ENCODE measurements at places on chromosomes 7 and 10. TPM values are rescaled to one million over a fixed set of nuclear protein-coding genes. Genes with fewer than 3 reads are reported as not detected.

GRCh38 chr10:59878289-59878688 is 28.1 kb downstream of the CCDC6 start:
- DNase-seq = no peak
- no peaks in the 10 kb centered on the region for H3K4me1 ChIP-seq
- no peaks in the 10 kb centered on the region for H3K36me3 ChIP-seq
- no peak overlapping the region for H3K27ac ChIP-seq
- H3K27me3 ChIP-seq = no peaks in the 10 kb centered on the region

GRCh38 chr7:26420422-26421019 is 128.9 kb downstream of the SNX10 start:
- no peaks in the 10 kb centered on the region for H3K36me3 ChIP-seq
- no peak overlapping the region for H3K4me3 ChIP-seq
- H3K27ac ChIP-seq = no peak overlapping the region
- no peak for DNase-seq
- peaks cover 3% of the 10 kb centered on the region for H3K27me3 ChIP-seq

GRCh38 chr7:83672157-83672556 is 23.2 kb upstream of the SEMA3E start:
- no peaks in the 10 kb centered on the region for H3K4me1 ChIP-seq
- DNase-seq = no peak
- no peak overlapping the region for H3K4me3 ChIP-seq
- no peaks in the 10 kb centered on the region for H3K36me3 ChIP-seq

DNA sequence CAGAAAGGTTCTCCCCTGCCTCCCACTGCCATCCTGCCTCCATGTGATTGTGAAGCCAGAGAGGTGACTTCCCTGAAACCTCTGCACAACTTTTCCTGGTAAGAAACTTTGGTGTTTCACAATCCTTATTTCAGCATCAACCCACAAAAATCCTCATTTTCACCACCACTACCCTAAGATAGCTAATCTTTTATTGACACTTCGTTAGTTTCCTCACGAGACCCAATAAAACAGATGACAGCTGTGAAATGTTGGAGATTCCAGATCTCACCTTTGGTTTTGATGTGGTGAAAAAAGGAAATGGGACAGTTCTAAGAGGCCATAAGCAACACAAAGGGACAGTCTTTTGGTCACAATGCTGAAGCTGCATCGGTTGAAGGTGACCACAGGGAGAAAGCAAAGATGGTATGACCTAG is 59.9 kb upstream of the TM9SF3 start:
- no peak overlapping the region for H3K27ac ChIP-seq
- H3K27me3 ChIP-seq = no peaks in the 10 kb centered on the region
- no peaks in the 10 kb centered on the region for H3K36me3 ChIP-seq
- H3K4me1 ChIP-seq = no peaks in the 10 kb centered on the region

SORCS3 gene
- 3.7 TPM for total RNA-seq

DNA sequence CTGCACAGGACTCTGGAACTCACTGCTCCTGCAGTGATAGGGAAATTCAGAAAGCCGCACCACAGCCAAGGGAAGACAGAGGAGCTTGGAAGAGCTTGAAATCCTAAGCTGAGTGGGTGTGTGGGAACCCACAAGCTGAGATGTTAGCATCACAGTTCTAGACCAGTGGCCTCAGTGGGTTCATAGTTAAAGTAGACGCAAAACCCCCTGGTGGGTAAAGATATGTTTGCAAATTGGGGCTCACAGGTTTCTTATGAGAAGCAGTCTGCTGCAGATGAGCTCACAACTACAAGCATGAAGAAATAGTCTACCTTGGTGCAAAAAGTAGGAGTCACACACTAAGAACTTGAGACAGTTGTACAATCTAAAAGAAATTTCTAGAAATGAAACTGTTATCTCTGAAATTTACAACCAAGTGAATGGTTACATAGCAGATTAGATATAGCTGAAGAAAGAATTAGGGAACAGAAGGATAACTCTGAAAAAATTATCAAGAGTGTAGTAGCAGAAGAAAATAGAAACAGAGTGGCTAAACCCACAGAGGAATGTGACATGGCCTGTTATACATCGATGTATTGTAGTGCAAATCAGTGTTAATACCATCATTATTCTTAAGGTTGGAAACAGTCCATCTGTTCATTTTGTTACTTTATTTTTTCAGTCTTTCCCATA is 77.2 kb downstream of the DYNC2I1 start:
- no peak overlapping the region for H3K27ac ChIP-seq
- H3K36me3 ChIP-seq = peaks cover 58% of the 10 kb centered on the region
- no peaks in the 10 kb centered on the region for H3K4me1 ChIP-seq
- no peak for DNase-seq
- H3K4me3 ChIP-seq = no peak overlapping the region

DNA sequence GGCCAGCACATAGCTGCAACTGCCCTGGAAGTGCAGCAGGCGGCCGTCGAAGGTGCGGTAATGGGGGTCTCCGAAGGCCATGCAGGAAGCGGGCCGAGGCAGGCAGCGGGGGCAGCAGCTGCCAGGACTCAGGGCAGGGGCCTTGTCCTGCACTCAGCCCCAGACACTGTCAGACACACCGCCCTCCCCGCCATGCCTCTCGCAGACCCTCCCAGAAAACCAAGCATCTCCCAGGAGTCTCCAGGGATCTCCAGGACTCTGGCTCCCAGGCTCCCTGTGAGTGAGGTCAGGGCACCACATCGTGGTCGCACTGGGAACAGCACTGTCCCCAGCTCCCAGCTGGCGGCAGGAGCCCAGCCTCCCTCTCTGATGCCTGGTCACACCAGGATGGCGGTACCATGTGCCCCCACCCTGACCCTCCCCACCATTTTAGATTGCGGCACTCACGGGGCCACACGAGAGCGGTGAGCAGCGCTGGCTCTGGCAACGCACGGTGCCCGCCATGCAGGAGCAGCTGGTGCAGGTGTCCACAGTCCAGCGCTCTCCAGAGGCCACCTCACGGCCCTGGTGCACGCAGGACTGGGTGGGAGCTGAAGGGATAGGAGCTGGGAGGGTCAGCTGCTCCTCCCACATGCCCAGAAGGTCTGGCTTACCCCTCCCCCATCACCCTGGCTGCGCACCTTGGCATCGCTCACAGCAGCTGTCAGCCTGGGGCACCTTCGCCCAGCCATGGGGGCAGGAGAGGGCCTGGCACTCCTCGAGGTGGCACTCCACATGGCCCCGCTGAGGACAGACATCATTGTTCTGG is 17.5 kb downstream of the ATP6V1F start:
- H3K27me3 ChIP-seq = no peaks in the 10 kb centered on the region
- DNase-seq = no peak
- no peak overlapping the region for H3K4me3 ChIP-seq
- peaks cover 16% of the 10 kb centered on the region for H3K4me1 ChIP-seq
- H3K27ac ChIP-seq = no peak overlapping the region

DNA sequence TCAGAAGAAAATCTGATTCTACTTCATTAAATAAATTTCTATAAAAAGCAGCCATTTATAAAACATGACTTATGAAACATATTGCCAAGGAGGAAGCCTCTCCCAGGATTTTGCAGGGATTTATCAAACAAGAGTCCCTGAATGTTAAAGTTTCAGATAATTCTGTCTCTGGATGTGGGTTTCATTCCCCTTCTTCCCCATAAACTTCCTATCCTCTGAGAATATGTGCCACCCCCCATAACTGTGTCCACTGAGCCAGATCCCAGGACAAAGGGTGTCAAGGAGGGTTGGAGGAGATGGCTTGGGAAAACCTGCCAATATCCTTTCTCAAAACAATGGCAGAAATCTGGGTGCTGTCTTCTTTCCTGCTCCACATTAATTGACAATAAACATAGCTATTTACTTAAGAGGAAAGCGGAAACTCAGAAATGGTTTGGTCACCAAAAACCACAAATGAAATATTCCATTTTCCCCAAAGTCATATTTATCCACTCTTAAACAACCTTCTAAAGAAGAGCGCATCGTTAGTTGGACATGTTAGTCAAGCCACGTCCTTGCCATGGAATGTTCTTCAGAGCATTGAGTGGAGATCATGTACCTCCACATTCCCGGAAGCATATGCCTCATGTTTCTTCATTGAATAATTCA is 54.3 kb upstream of the AKR1E2 start:
- no peak overlapping the region for H3K27ac ChIP-seq
- H3K4me1 ChIP-seq = no peaks in the 10 kb centered on the region
- no peaks in the 10 kb centered on the region for H3K36me3 ChIP-seq
- no peak for DNase-seq

DNA sequence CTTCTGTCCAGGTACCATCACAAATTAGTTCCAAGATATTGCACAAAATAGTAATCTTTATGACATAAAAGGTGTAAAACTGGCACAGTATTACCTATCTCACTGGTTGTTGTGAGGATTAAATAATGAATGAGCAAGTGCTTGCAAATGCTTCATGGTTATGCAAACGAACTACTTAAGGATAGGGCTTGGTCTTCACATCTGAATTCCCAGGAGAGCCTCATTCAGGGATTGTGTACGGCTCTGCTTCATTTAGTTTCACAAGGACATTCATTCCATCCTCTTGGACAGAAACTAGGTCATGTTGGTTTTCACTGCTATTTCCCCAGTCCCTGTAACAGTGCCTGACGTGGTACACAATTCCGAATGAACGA is 12.1 kb downstream of the ABCA13 start:
- no peaks in the 10 kb centered on the region for H3K27me3 ChIP-seq
- DNase-seq = no peak
- no peak overlapping the region for H3K27ac ChIP-seq
- H3K36me3 ChIP-seq = no peaks in the 10 kb centered on the region
- H3K4me3 ChIP-seq = no peak overlapping the region
- H3K4me1 ChIP-seq = no peaks in the 10 kb centered on the region

DNA sequence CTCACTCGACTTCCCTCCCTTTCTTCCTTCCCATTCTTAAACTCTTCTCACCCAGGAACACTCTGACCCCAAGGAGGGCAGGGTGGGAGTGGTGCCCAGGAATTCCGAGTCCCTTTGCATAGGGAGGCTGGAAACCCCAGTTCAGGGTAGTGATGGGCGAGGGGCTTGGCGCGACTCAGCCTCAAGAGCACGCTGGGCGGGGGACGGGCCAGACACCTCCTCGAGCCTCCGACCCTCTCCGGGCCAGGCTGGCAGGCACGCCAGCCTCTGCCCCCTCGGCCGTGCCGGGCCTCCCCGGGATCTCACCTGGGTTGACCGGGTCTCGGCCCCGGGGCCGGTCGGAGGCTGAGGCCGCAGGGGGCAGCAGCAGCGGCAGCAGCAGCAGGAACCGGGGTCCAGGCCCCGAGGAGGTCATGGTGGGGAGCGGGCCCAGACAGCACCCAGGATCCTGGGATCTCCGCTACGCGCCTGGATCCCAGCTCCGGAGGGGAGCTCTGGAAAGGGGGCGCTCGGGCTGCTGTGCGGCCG is 457 bp downstream of the PLOD3 start:
- H3K27ac ChIP-seq = peak overlapping the region; percentile 96
- DNase-seq = no peak
- H3K36me3 ChIP-seq = peaks cover 47% of the 10 kb centered on the region

GRCh38 chr10:129965425-129965808 is 1.3 kb upstream of the EBF3 start:
- H3K36me3 ChIP-seq = peaks cover 3% of the 10 kb centered on the region
- H3K27me3 ChIP-seq = peaks cover 94% of the 10 kb centered on the region
- H3K4me1 ChIP-seq = peaks cover 52% of the 10 kb centered on the region
- no peak overlapping the region for H3K27ac ChIP-seq
- no peak overlapping the region for H3K4me3 ChIP-seq
- peak; percentile 22 for DNase-seq

GRCh38 chr10:69825604-69826003 is 23.9 kb downstream of the COL13A1 start:
- no peaks in the 10 kb centered on the region for H3K36me3 ChIP-seq
- no peak overlapping the region for H3K27ac ChIP-seq
- no peaks in the 10 kb centered on the region for H3K27me3 ChIP-seq
- H3K4me1 ChIP-seq = peaks cover 4% of the 10 kb centered on the region

DNA sequence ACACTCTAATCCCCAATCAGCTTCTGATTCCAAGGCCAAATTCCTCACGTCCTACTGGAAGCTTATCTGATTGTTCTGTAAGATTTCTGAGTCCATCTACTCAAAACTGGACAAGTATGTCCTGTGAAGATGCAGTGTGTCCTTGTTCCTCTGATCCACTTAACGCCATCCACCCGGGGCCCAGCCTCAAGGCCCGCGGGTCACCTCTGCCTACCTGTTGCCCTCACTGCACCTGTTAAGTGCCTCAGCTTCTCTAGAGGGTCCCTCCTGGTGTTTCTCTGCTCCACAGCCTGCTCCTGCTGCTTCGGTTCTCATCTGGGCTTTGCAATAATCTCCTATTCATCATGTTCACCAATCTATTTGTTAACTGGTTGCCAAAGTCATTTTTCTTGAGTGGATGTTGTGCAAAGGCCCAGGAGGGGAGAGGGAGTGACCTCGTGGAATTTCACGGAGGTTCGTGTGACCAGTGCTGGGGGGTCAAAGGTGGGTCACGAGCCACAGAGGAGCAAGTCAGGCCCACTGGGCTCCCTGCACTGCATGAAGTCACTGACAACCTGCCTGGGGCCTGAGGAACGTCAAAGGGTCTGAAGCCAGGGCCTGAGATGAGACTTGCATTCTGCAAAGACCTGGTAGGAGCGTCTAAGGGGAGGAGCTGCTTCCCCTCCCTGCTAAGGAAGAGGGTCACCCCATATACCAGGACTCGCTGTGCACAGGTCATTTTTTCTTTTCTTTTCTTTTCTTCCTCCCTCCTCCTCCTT is 338.1 kb downstream of the WDR37 start:
- peaks cover 4% of the 10 kb centered on the region for H3K36me3 ChIP-seq
- peaks cover 5% of the 10 kb centered on the region for H3K4me1 ChIP-seq
- no peak overlapping the region for H3K27ac ChIP-seq
- H3K27me3 ChIP-seq = no peaks in the 10 kb centered on the region
- DNase-seq = no peak

DNA sequence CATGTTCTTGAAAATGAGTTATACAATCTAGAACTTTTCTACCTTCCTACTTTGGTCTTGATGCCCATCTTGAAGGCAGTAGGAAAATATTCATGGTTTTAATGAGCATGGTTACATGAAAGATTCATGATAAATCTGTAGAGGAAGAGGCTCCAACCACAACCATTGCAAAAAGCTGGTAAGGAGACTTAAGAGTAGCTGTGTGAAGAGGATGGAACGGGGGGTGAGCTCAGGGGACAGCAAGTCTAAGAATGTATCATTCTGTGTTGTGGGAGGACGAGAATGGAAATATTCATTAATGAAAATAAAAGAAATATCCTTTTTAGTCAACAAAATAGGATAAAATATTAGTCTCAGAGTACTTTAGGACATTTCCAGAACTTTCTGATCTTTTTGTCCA is 81.1 kb downstream of the BMPER start:
- no peaks in the 10 kb centered on the region for H3K36me3 ChIP-seq
- no peaks in the 10 kb centered on the region for H3K4me1 ChIP-seq
- DNase-seq = no peak
- H3K4me3 ChIP-seq = no peak overlapping the region
